ENCODE measurements at places on chromosomes 7 and 10. TPM values are rescaled to one million over a fixed set of nuclear protein-coding genes. Genes with fewer than 3 reads are reported as not detected.

DNA sequence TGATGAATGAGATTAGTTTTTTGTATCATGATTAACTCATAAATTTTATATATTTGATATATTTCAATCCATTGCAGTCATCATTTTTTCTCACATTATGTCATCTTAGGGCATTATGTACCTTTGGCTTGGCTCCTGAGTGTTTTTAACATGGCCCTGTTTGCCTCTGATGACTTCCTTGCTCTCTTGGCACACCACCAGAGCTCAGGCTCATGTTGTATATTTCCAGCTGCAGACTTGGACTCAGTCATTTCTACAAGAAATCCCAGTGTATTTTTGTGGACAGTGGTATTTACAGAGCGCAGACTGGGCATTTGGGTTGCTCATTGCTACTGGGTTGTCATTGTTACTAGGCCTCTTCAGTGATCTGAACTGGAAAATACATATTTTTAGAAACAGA lies 188.5 kb downstream of the ADRA2A start:
- DNase-seq: no peak

DNA sequence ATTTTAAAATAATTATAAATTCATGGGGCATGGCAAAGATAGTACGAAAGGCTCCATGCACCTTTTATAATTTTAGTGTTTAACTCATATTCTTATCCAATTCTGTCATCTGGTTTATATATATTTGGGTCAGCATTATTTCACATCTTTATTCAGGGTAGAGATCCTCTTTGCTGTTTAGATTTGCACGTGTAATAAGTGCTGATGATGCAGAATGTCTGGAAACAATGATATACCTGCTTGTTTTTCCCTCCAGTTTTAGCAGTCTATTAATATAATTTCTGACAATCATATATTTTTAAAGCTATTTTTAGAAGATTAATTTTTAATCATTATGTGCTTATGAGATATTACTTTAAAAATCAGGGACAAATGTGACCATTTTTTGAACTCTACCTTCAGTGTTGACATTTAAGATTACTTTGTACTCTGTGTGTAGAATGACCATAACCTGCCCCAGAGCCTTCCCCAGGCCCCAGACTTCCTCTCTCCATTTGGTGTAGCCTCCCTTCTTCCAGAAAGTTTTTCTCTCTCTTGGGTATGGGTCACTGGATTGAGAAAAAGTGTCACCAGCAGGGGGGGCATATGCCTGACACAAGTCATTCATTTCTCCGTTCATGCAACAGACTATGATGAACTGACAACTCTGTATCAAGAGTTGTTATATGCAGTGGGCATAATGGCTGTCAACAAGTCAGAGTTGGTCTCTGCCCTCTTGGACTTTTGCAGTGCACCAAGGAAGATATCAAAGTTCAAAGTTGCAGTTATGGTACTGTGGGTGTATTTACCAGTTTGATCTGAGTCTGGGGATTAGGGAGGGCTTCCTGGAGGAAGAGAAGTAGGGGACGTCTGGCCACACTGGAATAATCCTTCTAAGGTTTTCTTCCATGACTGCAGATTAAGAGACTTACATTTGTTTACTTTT lies 192.6 kb upstream of the CCDC6 start:
- DNase-seq: no peak

PDGFA gene
- 2.0 TPM for polyA plus RNA-seq

GRCh38 chr10:3924344-3924743 lies 139.3 kb upstream of the KLF6 start:
- DNase-seq: peak; percentile 88

DNA sequence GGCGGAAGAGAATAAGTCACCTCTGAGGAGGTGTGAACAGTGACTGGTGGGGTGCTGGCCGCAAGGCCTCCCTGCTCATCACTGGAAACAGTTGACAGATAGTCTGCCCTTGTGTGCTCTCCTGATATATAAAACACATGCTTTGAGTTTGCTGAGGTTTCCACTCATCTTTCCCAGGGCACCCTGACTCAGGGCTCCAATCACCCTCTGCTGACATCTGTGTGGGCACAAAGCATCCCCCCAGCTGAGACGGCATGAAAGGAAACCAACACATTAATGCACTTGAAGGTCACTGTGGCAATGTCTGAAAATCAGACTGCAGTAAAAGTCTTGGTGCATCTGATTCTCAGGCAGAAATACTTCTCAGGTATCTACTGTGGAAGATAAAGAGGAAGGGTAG lies 49.8 kb downstream of the EPDR1 start:
- DNase-seq: no peak

TRPV5 gene
- polyA plus RNA-seq: not detected

- no peak for DNase-seq
Measured at GRCh38 chr10:125284875-125285597, 124.7 kb upstream of the CTBP2 start.

Data from fibroblast of lung (primary cell).